ENCODE measurements at places on chromosomes 2 and 18.
A peak's percentile ranks its signal among the peaks of the same experiment; 100 is the strongest.

DNA sequence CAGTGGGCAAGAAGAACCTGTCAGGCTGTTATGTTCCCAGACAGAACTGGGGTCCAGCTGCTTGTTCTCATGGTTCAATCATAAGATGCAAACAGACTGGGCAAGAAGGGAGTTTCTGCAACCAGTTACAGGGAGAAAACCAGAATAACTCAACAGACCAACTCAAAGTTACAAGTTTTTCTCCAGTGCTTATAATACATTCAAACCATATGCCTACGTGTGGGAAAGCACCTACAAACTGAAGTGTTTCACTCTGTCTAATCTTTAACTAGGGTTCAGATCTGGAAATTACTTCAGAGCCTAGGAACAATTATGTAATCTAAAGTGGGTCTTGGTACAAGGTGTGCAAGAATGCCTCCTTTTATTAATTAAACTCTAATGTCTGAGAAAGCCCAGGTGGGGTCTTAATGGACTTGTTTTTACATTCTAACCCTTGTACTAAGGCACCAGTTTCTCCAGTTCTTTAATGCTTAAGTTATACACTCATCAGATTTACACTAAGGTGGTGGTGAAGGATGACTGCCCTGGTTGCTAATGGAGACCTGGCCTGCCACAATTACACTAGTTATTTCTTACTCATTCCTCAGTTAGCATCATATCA is 951.9 kb downstream of the TSN start:
- DNase-seq = no peak

DNA sequence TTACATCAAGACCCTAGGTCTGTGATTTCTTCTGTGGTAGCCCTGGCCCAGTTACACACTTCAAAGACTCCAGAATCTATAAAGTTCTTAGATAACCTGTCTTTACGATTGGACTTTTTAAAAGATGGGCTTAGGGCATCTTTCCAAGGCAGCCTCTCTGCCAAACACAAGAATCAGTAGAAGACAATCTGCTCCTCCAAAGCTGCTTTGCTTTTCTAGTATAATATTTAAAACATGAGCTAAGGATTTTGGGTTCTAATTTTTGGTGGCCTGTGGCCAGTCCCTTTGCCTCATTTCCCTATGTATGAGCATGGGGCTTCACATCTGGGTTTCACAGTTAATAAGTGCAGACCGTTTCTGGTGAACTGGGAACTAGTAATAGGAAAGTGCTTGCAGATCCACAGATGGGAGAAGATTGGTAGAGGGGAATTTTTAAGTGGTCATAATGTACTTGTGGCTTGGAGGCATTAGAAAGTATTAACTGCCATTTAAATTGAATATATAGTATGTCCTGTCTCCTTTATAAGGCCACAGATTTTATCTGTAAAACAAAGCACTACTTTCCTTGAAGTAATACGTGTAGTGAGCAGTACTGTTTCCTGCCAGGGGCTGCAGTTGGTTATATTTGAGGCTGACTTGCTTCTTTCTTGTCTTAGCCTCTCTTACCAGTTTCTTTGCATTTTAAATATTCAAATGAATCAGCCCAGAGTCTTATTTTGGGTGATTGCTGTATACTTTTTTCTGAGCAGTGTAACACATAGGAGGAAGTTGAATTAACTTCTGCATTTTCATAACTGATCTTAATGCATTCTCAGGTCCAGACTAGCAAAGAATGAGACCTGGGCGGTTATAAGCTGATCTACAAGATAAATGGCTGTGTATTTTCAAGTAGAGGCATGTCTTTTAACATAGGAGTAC is 1.5 kb downstream of the ARPC2 start:
- no peak for DNase-seq

GRCh38 chr2:230814616-230815015 is 50.1 kb upstream of the ITM2C start:
- DNase-seq = no peak

GRCh38 chr2:240340361-240340761 is 95.1 kb upstream of the GPC1 start:
- no peak for DNase-seq

GRCh38 chr2:151640087-151640486 is 94.2 kb downstream of the NEB start:
- no peak for DNase-seq

GRCh38 chr2:88871336-88871735 is 179.9 kb downstream of the RPIA start:
- DNase-seq = no peak

DNA sequence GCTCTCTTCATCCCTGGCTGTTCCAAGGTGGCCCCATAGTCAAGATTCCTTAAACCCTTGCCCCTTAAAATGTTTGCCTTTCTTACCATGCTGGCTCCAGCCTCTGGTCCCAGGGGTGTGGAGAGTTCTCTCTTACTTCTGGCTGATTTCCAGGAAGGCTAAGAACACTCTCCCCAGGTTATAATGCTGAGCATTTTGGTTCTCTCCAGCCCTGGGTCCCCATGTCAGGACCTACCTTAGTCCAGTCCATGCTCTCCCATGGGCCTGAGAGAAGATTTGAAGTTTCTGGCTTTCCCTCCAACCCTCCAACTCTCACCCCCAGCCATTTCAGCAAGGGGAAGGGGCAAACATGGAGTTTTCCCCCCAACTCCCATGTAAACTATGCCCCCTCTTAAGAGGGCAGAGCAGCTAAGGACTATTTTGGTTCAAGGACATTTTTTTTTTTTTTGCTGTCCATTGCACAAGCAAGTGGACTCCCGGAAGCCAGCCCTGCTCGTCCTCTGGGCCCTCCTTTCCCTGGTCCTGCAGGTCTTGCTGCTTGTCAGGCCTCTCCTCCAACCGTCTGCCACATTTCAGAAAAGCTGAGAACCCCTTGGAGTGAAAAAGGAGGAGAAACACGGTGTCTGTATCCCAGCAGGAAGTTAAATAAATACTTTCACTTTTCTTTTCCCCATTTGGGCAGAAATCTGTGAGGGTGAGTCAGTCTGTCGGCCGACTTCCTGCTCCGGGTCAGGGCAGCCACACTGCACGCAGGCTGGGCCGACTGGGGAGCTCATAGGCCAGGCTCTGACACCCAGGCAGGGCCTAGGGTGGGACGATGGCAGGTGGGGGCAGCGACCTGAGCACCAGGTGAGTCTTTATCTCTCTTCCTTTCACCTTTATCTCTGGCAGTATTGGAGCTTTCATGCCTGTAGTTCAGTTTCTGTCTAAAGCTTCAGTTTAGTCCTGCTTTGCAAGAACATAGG is at the start of gene SP140L:
SP140L (plus strand) TSS at position 741 of the 965 bp plus-strand sequence; CDS start at position 818, 77 bp downstream.
- peak; percentile 72 for DNase-seq

DNA sequence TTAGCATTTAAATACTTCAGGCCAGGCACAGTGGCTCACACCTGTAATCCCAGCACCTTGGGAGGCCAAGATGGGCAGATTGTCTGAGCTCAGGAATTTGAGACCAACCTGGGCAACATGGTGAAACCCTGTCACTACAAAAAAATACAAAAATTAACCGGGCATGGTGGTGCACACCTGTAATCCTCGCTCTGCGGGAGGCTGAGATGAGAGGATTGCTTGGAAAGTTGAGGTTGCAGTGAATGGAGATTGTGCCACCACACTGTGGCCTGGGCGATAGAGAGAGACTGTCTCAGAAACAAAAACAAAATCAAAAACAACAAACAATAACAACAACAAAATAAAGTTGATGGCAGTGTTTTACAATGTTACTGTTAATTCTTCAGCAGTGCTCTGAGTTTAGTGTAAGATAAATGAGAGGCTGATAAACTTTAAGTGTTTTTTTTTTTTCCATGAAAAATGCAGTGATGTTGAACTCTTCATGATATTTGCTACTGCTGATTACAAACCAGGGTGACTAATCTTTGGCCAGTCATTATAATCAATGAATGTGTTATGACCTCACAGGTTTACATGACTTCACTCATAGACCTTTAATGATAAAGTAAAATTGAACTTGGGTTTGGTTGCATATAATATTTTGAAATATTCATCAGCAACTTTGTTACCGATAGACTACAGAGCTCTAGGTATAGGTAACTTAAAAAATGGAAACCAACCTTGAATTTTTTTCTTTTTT is 2.5 kb downstream of the ITGAV start:
- DNase-seq = no peak

DNA sequence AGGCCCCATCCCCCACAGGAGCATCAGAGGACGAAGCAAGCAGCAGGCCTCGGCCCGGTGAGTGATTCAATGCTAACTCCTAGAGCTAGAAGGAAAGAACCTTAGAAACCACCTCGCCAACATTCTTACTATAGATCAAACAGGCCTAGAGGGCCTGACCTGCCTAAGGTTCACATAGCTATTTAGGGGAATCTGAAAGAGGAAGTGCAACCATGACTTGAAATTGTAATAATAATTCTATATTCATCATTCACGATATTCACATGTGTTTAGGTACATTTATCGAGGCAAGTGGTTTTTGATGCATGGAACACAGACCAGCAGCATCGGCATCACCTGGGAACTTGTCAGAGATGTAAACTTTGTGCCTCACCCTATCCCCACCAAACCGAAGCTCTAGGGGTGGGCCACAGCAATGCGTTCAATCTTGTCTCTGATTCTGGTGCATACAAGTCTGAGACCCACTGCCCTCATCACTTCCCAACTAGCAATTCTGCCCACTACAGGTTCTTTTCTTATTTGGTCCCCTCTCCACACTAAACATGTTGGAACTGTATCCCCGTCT is 78.0 kb upstream of the DNMT3A start:
- DNase-seq = no peak

- DNase-seq = no peak
These were observed 123.5 kb upstream of the FOSL2 start for GRCh38 chr2:28269019-28269784.

DNA sequence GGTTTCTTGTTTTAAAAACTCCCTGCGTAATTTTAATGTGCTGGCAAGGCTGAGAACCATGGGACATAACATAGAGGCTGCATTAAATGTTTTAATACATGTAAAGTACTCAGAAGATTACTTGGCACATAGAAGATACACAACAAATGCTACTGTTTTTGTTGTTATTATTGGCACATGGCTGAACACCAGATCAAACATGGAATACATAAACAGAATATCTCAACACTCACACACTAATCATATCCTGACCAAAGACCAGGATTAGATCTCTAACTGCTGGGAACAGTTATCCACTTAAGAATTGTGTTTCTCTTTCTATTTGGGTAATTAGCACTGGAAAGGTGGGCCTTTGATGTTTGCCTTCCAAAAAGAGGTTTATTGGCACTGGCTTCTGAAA is 69.3 kb downstream of the KCNE4 start:
- no peak for DNase-seq

GRCh38 chr18:75923169-75923568 is 495.7 kb upstream of the SMIM21 start:
- DNase-seq = no peak

DNA sequence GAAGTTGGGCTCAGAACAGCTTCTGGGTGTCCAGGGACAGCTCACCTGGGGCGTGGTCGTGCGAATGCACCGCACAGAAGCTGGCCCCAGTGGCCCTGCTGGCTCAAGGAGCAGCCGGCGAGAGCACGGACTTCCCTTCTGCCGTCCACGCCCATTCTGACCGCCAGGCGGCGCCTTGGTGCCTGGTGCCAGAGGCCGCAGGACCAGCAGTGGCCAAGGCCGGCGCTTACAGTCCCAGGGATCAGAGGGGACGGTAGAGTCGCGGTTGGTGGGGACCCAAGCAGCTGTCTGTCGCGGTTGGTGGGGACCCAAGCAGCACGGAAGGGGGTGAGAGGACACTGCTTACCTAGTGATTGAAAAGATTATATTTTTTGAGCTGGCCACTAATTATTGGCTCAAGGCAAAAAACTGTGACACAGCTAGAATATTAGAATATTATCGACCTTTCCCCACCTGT is 25.7 kb downstream of the NPPC start:
- DNase-seq = peak; percentile 66

DNA sequence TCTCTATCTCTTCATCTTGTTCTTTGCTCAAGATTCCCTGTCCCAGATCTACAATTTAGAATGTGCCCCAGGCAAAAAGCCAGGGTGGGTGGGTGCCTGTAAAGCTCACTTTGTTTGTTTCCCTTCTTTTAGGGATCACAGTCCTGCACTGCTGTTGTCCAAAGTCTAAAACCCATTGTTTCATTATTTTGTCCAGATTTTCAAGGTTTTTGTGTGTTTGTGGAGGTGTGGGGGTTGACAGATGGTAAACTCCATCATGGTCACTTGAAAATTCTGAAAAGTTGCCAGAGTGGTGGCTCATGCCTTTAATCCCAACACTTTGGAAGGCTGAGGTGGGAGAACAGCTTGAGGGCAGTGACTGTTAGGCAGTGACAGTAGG is 41.5 kb downstream of the YES1 start:
- DNase-seq = no peak

DNA sequence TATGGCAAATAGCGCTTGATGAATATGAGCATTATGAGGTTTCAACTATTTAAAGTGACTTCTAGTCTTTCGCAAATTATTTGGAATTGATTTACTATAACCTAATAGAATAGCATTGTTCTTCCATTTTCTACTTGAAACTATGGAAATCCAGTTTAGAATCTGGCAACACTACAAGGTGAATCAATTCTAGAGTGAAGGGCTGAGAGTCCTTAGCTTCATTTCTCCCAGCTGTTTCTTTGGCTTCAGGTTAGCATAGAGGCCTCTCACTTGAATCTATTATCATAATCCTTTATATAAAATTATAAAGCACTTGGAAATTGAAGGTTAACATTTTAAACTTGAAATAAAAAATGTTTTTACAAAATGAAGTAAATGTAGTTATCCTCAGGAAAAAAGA is 318.8 kb downstream of the CCDC85A start:
- DNase-seq = no peak

GRCh38 chr2:135954020-135954601 is 31.3 kb downstream of the DARS1 start:
- DNase-seq = no peak

- DNase-seq = no peak
These were observed 730 bp downstream of the B3GNT7 start for GRCh38 chr2:231396058-231396821.

DNA sequence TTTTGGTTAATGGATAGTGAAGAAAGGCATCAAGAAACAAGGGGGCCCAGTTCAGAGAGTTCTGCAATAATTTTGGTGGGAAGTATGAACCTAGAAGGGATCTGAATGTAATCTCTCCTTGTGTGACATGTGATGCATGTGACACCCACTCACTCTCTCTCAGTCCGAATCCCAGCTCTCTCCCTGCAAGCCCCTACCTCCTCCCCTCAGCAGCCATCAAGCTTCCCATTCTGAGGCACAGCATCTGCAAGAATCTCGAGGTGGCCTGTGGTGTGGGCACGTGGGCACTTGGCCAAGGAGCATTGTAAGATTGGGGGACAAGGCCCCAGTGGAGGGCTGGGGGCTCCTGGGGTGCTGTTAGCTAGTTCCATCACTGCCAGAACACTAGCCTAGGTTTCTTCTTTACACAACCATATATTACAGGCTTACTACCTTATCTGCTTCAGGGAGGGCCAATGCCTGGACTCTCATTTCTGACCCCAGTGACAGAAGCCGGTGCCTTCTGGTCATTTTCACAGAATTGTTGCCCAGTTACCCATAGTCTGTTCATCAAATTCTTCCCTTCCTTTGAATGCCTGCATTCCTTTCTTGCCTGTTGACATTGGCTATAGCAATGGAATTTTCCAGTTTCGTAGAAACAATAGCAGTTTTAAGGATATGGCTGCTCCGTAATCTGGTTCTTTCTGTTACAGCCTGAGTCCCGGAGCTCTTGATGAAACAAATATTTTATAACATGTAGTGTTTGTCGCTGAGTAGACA is 13.3 kb upstream of the LCLAT1 start:
- DNase-seq = no peak

All from stimulated activated CD8-positive, alpha-beta memory T cell treated with anti-CD3 and anti-CD28 coated beads, Interleukin-2, amount 100 ng/mL, for 48 hours (primary cell).